ENCODE measurements at places on chromosomes 3 and 15.
A peak's percentile ranks its signal among the peaks of the same experiment; 100 is the strongest.

DNA sequence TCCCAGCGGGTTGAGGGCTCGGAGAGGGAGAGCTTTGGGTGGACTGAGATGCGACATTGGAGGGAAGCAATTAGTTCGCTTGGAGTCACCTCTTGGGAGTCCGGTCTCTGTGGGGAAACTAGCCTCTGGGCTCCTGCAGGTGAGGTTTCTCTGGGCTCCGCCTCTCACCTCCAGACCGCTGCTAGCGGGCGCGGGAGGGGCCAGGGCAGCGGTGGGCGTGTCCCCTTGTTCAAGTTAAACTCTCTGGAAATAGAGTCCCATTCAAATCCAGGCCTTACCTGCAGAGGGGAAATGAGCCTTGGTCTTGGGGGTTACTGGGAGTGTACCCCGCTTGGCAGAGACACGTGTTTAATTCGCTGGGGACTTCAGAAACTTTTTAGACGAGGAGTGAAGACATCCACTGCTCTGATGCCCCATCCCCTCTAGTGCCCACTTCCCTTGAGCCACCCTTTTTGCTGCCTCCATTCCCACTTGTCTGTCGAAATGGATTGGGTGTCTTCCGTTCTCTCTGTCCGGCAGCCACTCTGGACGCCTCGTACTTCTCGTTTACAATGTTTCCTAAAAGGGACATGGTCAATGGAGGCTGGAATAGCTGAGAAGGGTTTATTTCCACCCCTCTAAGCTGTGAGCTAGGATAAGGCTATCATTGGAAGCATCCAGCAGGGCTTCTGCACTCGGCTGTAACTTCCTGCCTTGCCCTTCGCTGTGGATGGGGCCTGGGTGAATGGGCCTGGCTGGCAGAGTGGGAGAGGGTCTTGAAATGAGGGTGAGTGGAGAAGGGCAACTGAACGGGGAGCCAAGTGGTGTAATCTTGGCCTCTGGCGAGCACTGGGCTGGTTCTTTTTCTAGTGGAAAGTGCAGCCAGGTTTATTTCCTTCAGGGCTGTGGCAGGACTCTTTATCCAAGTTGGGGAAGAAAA is 1.1 kb downstream of the MITF start:
- no peak for DNase-seq

- DNase-seq = no peak
Measured at GRCh38 chr3:18633002-18633401, 207.9 kb upstream of the SATB1 start.

GRCh38 chr15:40894681-40895448 is 615 bp downstream of the VPS18 start:
- peak; percentile 68 for DNase-seq

- no peak for DNase-seq
Measured at GRCh38 chr3:53941184-53941583, 49.5 kb upstream of the SELENOK start.

DNA sequence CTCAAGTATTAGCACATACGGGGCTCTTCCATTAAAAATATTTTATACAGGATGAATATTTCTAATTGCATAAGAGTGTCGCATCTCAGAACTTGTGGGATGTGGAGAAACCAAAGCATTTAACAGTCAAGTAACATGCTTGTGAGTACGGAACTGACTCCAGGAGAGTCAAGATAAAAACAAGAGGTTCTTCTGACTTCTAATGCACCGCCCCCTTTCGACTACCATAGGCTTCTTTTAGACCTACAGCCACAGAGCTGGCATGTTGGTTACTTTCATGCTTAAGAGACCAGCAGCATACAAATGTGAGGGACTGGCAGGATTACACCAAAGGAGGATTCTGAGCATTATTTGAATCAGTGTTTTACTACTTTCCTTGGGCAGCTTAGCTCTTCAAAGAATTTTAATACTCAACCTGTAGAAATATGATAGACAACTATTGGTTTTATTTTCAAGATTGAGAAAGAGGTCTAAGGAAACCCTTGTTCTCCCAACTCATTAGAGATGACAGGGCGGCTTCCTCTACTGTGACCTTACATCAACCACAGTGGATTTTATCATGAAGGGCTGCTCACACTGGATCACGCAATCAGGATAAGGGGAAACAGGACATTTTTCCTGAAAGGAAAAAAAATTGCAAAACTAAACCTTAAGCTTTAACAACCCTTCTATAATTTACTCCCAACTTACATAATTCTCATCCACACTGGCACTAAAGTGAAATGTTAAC is 14.0 kb downstream of the ETV5 start:
- DNase-seq = no peak

GRCh38 chr3:73473898-73474416 is 150.8 kb downstream of the PDZRN3 start:
- DNase-seq = no peak

GRCh38 chr15:87949151-87949574 is 307.4 kb downstream of the NTRK3 start:
- no peak for DNase-seq

DNA sequence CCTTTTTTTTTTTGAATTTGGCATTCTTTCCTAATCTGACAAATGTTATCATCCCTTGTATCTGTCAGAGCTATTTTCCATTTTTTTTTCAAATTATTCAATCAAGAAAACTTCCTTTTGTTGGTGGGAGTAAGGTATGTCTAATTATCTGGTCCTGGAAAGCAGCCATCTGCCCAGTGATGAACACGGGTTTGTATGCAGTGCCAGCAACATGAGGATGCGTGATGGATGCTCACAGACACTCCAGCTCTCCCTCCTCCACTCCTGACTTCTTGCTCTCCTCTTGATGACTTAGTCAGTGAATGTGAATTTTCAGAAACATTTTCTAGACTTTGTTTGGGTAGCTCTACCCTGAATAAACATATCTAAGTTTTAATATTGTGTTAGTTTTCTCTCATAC is 79.2 kb downstream of the IL1RAP start:
- no peak for DNase-seq

- DNase-seq = no peak
Measured at GRCh38 chr15:87573039-87573438, 683.5 kb downstream of the NTRK3 start.

DNA sequence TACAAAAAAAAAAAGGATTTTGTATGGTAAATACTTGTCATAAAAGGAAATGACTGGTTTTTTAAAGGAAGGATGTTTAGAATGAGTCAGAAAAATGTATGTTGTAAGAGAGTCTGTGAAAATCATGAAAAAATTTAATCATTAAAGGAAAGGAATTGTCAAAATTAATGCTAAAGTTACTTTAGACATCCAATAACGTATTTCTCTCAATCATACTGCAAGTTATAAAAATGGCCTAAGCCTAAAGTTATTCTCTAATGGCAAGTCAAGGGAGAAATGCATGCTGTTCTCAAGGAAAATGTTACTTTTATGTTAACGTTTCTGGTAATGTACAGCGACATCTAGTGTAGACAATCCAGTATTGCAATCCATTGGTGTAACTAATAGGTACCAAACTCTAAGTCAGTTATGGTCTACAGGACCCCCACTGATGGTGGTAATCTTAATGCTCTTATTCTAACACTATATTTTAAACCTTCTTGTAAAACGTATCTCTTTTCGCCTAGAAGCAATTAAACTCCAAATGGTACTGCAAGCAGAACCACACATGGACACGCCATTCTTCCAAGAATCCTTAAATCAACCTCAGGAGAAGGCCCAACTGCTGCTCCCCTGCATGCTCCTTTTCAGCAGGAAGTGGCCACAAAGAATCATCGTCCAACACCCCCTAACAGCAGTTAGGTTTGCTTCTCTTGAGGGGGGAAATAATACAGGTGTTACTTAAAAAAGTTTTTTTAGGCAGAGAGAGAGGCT is 35.2 kb downstream of the NCEH1 start:
- DNase-seq = peak; percentile 10

DNA sequence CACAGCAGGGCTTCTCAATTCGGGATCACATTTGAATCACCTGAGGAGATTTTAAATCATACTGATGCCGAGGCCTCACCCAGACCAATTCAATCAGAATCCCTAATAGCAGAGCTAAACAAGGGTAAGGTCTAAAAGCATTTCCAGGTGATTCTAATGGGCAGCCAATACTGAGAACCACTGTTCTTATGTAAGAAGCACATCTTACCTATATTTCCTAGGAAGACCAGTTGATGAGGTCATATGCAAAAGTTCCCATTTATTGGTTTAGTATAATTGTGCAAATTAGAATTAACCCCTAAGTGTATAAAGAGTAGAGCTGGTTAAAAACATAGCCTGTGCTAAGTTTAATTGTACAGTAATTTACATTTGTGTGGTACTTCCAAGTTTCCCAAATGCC is 2.1 kb downstream of the TIGIT start:
- DNase-seq = no peak

DNA sequence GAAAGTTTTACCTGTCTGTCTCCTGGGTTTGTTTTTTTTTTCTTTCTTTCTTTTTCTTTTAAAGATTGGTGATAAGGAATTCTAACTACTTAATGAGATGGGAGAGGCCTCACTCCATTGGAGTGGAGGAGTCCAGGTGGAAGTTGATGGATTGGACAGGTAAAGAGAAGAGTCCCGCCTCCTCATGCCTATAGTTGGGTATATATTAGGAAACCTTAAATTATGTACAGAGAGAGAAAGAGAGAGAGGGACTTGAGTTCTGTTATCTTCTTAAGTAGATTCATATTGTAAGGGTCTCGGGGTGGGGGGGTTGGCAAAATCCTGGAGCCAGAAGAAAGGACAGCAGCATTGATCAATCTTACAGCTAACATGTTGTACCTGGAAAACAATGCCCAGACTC is 158.2 kb downstream of the TP63 start:
- no peak for DNase-seq

DNA sequence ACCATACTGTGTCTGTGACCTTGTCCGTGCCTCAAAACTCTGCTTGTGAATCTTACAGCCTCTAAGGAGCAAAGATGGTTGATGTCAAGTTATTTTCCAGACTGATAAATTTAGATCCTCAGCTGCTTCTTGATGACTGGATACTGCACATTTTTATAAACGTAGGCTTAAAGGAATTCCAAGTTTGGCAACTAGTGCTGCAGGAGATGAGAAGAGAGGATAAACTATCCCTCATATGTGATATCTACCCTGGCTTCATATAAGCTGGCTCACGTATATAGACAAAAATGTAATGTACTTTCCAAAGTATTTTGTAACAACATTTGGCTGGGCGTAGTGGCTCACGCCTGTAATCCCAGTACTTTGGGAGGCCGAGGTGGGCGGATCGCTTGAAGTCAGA is 89.6 kb downstream of the GMPS start:
- no peak for DNase-seq

DNA sequence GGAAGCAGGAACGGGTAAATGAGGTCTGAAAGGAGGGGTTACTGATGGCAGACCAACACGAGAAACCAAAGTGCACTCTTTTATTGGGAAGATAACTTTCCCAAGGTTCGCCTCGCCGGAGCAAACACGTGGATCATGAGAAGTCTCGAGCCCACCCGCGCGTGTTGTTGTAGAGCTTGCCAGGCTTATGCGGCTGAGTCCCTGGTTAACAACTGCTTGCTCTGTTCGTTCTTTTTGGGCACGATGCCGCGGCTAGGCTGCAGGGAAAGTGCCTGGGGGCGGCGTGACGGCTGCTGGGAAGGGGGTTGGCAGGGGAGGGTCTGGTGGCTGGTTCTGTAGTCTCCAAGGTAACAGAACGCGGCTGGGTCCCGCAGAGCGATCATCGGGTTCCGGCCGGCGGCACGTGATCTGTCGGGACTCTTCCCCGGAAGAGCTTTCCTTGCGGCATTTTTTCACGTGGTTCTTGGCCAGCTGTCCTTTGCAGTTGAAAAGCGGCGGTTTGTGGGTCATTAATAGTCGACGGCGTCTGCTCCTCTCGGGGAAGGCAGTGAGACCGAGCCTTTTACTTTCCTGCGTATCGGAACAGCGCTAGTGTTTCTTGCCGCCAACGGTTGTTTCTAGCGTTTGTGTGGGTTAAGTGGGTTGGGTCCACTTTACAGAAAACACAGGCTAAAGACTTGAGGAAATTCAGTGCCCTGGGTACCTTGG is 1.5 kb downstream of the MGA start:
- peak; percentile 71 for DNase-seq

DNA sequence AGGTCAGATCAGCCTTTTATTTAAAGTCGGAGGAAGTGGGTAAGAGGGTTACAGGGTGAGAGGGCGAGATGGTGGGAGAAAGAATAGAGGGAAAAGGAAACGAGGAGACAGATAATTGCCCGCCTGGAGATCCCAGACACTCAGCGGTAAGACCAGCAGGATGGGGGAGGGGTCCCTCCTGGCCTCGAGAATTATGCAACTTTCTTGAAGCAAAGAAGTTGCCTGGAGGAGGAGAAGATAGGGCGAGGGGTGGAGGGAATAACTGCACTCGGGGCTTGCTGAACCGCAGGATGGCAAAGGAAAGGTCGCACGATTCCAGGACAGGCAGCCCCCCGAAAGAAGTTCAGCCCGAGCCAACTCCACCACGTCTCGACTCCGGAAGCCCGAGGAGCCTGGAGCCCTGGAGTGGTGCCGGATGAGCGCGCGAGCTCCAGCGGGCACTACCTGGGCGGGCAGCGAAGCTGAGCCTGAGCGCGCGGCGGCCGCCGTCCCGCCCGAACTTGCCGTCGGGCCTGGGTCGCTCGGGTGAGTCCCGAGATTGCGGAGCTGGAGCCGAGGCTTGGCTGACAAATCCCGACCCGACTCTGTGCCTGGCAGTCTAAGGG is 402 bp downstream of the WWTR1 start:
- peak; percentile 5 for DNase-seq

GRCh38 chr3:128584412-128585020 is 66.1 kb downstream of the RPN1 start:
- DNase-seq = peak; percentile 40

- DNase-seq = no peak
Measured at GRCh38 chr3:98588065-98588464, 5.3 kb downstream of the CPOX start.

GRCh38 chr3:56775445-56775837 is 26.3 kb downstream of the ARHGEF3 start:
- no peak for DNase-seq

GRCh38 chr3:46082849-46083248 is 55.6 kb upstream of the XCR1 start:
- DNase-seq = no peak

- DNase-seq = no peak
Measured at GRCh38 chr15:57281321-57281720, 95.0 kb upstream of the CGNL1 start.

GRCh38 chr3:901953-902778 is 190.7 kb upstream of the CNTN6 start:
- no peak for DNase-seq
